Omental fat pad (tissue), 4 donors: ENCODE measurements at places on chromosomes 7 and 10. TPM values are rescaled to one million over a fixed set of nuclear protein-coding genes. Genes with fewer than 3 reads are reported as not detected.

Gene CHCHD1
- total RNA-seq = 28.2 TPM

Gene WIPF3
- total RNA-seq = 1.6 TPM

Gene ADAMTS14
- 0.60 TPM for total RNA-seq

Gene GOLGA7B
- total RNA-seq = 0.63 TPM

Gene RARRES2
- total RNA-seq = 235 TPM

Gene TRIM50
- 0.28 TPM for total RNA-seq

Gene EPHB4
- total RNA-seq = 36.9 TPM

Gene TCERG1L
- total RNA-seq = not detected

Gene AKR1C8
- not detected for total RNA-seq

Gene VWA2
- not detected for total RNA-seq
